ENCODE measurements at places on chromosomes 2 and 18. TPM values are rescaled to one million over a fixed set of nuclear protein-coding genes. Genes with fewer than 3 reads are reported as not detected.

The PRR30 gene
- not detected for polyA plus RNA-seq

GRCh38 chr2:184304006-184304405 lies 294.3 kb upstream of the ZNF804A start:
- no peak for DNase-seq

The IFT172 gene
- polyA plus RNA-seq: 9.3 TPM

DNA sequence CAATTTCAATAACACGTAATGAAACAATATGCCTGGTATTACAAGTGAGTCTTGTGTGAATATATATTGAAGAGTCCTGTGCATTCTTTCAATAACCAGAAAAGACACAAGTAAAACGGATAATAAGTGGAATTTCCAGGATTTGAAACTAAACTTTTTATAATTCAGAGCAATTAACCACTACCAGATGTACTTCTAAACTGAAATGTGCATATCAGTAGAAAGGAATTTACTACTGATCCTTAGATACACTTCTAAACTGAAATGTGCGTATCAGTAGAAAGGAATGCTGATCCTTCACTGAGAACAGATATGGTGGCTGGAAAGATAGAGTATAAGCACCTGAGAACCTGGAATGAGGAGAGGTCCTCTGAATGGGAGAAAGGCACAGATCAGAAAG lies 470.9 kb upstream of the SPHKAP start:
- DNase-seq: no peak

The SIX3 gene
- not detected for polyA plus RNA-seq

- no peak for DNase-seq
These were observed 585.7 kb upstream of the GCFC2 start for GRCh38 chr2:76296438-76296837.

DNA sequence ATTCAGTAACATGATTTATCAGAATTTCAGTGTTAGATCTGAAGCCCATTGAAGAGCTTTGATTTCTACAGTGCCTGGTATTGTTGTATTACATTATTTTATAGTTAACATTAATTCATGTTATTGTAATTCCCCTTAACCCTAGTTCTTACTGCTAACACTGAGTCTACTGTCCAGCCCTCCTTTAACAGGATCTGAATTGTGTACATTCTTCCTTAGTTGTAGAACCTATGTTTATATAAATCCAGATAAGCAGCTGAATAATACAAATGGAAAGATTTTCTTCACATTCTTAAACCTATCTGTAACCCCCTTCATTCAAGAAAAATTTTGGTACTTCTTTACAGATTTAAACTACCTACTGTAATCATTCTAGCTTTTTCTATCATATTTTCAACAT lies 14.7 kb downstream of the NDUFAF7 start:
- no peak for DNase-seq

DNA sequence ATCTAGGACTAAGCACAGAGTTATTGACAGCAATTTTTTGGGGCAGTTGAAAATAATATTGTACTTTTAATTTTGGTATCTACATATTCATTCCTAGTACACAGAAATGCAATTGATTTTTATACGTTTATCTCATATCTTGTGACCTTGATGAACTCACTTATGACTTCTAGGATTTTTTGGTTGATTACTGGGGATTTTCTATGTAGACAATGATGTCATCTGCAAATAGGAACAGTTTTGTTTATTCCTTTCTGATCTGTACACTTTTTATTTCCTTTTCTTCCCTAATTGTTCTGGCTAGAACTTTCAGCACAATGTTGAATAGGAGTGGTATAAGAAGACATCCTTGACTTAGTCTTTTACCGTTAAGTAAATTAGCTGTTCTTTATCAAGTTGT lies 143.5 kb upstream of the PGAP1 start:
- no peak for DNase-seq

GRCh38 chr2:676647-677055 lies 555 bp downstream of the TMEM18 start:
- peak; percentile 98 for DNase-seq

GRCh38 chr2:228038967-228039366 lies 142.5 kb downstream of the SPHKAP start:
- DNase-seq: no peak

GRCh38 chr2:223117533-223117932 lies 65.5 kb downstream of the KCNE4 start:
- DNase-seq: no peak

DNA sequence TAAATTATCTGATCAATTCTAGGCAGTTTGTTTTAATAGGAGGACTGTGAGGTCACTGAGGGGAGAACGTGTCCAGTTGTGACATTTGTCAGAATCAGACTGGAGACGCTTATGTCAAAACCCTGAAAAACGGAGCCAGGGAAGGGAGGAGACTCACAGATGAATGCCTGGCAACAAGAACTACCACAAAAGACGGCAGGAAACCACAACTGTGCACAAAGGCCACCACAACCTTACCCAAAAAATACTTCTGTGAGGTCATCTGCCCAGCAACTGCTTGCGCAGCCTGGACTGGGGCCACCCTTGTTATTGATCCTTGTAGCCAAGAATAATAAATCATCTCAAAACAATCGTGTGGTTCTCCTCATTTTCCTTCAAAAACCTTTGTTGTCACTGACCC lies 173.0 kb upstream of the ALKAL2 start:
- peak; percentile 9 for DNase-seq

DNA sequence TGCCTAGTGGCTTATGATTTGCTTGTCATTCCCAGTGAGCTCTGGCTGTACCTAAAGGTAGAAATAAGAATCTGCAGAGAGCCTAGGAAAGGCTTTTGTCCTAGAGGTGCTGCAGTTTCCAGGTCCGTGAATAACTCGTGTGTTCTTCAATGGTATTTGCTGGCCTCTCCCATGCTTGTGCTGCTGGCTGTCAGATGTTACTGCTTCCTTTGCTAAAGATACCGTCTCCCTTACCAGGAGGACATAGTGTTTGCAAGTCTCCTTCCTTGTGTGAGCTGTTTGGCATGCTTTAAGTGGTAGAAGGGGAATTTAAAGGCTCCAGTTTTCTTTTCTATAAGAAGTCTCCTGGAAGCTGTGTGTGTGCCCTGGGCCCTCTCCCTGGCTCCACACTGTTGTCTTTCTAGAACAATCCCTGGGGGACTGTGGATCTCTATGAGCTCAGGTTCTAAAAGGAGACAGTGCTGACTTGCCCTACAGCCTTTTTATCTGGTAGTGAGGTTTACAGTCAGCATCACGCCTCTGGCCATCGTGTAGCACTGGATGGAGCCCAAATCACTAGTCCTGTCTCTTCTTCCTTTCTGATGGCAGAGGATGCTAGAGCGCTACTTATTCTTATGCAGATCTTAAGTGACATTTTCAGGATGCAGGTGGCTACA lies 65.8 kb downstream of the RNF144A start:
- no peak for DNase-seq

DNA sequence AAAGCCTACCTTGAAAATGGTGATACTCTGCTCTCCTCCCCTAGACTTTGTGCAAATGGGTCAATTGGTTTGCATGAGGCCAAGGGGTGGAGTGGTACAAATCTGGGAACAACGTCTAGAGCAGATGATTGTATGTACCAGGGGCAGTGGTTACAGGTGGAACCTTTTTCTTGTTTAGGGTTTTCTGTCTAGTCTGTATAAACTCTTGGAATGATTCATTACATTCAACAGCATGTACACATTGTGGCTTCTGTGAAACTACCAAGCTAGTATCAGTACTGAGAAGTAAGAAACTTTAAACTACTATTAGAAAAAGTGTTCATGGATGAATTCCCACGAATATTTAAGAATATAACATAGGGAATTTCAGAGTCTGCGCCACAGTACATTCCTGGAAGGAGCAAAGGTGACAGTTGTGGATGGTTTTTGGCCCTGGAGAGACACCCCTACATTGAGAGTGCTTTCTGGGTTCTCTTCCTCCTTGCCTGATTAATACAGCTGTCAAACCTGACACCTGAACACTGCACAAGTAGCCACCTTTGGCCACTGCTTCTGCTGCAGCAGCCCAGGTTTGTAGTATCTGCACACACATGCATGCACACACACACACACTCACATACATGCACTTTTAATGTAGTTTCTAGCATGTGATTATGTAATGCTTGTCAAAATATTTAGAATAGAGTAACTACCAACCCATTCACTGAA lies 30.0 kb downstream of the CFAP221 start:
- DNase-seq: no peak

DNA sequence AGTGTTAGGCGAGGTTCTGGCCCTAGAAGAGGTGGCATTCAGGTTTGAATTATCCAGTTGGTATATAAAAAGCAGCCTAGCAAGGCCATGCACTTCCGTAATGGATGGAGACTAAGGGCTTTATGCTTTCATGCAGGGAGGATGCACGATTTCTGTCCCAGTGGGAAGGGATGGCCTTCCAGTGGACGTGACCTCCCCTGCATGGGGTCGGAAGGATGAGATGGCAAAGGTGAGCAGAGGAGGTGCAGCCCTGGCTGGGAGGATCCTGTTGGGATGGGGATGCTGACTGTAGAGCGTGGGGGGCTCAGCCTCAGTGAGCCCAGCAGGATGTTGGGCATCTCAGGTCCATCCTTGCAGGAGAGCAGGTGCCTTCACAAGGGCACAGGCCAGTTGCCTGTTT lies 4.8 kb downstream of the ASB18 start:
- no peak for DNase-seq

The ANKRD62 gene
- not detected for polyA plus RNA-seq

DNA sequence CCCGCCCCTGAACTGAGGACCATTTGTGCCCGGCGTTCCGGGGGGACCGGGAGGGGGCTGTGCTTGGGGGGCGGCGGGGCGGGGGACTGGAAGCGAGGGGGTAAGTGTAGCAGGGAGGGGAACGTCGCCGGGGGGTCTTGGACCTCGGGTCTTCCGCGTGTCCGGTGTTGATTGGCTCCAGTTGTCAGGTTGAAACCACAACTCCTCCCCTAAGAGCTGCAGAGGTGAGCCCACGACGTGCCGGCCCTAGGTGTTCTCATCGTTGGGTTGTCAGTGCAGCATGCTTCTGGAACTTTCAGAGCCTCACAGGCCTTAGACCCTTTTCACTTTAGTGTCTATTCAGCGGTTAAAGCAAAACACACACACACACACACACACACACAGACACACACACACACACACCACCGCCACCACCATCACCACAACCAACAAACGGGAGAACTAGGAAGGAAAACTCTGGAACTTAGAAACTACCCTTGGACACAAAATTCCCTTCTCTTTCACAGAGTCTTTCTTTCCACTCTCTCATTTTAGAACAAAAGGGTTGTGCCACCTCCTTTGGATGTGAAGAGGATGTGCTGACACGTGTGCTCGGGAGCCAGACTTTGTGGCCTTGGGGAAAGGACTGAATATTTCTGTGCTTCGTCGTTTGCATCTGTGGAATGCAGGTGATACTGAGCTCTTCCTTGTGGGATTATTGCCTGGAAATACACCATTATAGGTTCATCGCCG lies 6.7 kb upstream of the DLX2 start:
- DNase-seq: no peak

GRCh38 chr18:45658756-45659155 lies 43.5 kb downstream of the SLC14A2 start:
- DNase-seq: peak; percentile 55

The LYG1 gene
- polyA plus RNA-seq: 0.51 TPM

The TDRD15 gene
- polyA plus RNA-seq: not detected

The KCNJ3 gene
- not detected for polyA plus RNA-seq

The PLEK gene
- 0.07 TPM for polyA plus RNA-seq

The ANKRD36 gene
- polyA plus RNA-seq: 2.4 TPM

- no peak for DNase-seq
These were observed 50.0 kb downstream of the TMEM163 start for GRCh38 chr2:134668821-134669220.

All from mammary epithelial cell (primary cell).